CD8-positive, alpha-beta memory T cell (primary cell): ENCODE measurements at places on chromosomes 1 and 21. TPM values are rescaled to one million over a fixed set of nuclear protein-coding genes. Genes with fewer than 3 reads are reported as not detected.

The TP73 gene
- total RNA-seq, result 0.63 TPM

The ACTN2 gene
- total RNA-seq, result not detected

The FLG2 gene
- total RNA-seq, result not detected

DNA sequence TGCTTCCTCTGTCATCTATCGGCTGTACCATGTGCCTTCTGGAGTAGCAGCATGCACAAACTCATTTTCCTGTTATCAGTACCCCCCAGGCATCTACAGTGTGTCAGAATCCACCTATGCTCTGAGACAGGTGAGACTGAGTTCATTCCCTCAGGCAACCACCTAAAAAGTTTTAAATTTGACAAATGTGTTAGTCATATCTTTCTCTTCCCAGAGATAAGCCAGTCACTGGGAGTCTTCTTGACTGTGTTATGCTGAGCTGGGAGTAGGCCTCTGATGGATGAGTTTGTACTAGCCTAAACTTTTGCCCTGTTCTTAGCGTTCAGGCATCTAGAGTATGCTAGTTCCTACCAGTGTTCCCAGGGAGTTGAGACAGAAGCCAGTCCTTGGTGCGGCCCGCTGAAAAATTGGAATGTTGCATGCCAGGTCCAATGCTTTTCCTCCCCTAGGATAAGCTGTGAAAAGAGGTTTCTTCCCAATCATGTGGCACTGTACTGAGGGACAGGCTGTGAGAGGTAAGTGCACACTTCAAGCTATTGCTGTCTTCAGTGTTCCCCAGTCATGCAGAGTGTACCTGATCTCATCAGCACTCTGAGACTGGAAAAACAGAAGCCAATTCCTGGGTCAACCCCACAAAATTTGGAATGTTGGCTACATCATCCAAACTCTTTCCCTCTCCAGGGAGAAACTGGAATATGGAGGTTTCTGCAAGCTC, 1202.3 kb downstream of the NCAM2 start:
- DNase-seq, result no peak

GRCh38 chr1:84377480-84378095, 20.7 kb upstream of the DNASE2B start:
- no peak for DNase-seq

DNA sequence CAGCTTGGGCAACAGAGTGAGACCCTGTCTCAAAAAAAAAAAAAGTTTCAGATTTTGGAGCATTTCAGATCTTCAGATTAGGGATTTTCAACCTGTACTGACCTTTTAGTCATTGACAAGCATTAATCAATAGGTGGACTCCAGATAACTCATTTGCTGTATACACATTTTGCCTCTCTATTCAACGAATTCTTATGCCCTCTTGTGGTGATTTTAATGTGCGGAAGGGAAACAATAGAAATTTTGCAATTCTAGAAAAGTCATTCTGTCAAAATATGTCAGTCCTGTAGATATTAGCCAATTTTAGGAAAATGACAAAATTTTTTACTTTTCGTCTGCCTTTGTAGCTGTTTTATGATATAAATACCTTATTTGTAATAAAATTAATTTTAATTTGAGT, 11.6 kb upstream of the OR2G2 start:
- DNase-seq, result no peak

DNA sequence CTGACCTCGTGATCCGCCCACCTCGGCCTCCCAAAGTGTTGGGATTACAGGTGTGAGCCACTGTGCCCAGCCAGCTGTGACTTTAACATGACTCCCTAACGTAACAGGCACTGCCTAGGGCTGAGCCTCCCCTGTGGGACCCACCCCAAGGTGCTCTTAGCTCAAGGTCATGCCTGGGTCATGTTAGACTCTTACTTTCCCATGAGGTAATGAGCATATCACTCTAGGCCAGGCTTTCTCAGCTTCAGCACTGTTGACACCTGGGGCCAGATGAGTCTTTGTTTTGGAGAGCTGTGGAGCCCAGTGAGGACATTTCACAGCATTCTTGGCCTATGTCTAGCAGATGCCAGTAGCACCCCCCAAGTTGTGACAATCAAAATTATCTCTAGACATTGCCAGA, 4.5 kb downstream of the NECAP2 start:
- DNase-seq, result no peak

GRCh38 chr21:25944672-25945213, 210.0 kb downstream of the GABPA start:
- DNase-seq, result no peak

The REN gene
- not detected for total RNA-seq

GRCh38 chr1:159008744-159009188, 941 bp upstream of the IFI16 start:
- peak; percentile 75 for DNase-seq

The MMP23B gene
- total RNA-seq, result 2.9 TPM

The NPR1 gene
- not detected for total RNA-seq

The VASH2 gene
- 0.07 TPM for total RNA-seq

GRCh38 chr1:212106286-212106792, 70.8 kb downstream of the DTL start:
- no peak for DNase-seq

- no peak for DNase-seq
Observed at GRCh38 chr1:9843576-9843945, 19.8 kb upstream of the CLSTN1 start.

The SPATA46 gene
- total RNA-seq, result not detected

The KRTAP8-1 gene
- total RNA-seq, result not detected

GRCh38 chr1:239893127-239893731, 198.5 kb upstream of the FMN2 start:
- no peak for DNase-seq

The SPRR5 gene
- not detected for total RNA-seq

GRCh38 chr1:227785094-227785804, 30.2 kb upstream of the PRSS38 start:
- DNase-seq, result no peak

- no peak for DNase-seq
Observed at GRCh38 chr1:198086051-198086745, 70.6 kb upstream of the NEK7 start.

DNA sequence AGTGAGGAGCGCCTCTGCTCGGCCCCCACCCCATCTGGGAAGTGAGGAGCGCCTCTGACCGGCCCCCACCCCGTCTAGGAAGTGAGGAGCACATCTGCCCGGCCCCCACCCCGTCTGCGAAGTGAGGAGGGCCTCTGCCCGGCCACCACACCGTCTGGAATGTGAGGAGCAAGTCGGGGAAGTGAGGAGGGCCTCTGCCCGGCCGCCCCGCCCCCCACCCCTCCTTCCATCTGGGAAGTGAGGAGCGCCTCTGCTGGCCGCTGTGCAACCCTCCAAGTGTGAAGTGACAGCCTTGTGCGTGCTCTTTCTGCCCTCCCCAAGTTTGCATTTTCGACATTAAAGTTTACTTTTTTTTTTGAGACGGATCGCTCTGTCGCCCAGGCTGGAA, 5.1 kb upstream of the ZZZ3 start:
- DNase-seq, result no peak

The HAO2 gene
- not detected for total RNA-seq

- DNase-seq, result no peak
Observed at GRCh38 chr1:244157731-244158438, 106.8 kb downstream of the ZBTB18 start.

DNA sequence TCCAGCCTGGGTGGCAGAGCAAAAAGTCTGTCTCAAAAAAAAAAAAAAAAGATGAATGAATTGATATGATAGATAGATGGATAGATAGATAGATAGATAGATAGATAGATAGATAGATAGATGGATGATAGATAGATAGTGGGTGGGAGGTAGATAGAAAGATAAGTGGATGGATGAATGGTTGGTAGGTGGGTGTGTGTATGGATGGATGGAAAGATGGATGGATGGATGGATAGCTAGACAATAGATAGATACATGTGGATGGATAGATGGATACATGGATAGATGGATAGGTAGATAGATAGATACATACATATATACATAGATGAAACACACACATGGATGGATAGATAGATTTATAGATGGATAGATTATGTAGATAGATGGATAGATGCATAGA, 28.5 kb downstream of the TRPM2 start:
- no peak for DNase-seq

The URB1 gene
- total RNA-seq, result 39.8 TPM

The ARID4B gene
- total RNA-seq, result 39.9 TPM

The RGS8 gene
- not detected for total RNA-seq

- no peak for DNase-seq
Observed at GRCh38 chr1:58439946-58440345, 106.6 kb downstream of the OMA1 start.
